Hematopoietic multipotent progenitor cell treated with erythropoietin and hydrocortisone succinate and interleukin-3 and kit ligand, for 17 days (in vitro differentiated cells): ENCODE measurements at places on chromosomes 11 and 22.

DNA sequence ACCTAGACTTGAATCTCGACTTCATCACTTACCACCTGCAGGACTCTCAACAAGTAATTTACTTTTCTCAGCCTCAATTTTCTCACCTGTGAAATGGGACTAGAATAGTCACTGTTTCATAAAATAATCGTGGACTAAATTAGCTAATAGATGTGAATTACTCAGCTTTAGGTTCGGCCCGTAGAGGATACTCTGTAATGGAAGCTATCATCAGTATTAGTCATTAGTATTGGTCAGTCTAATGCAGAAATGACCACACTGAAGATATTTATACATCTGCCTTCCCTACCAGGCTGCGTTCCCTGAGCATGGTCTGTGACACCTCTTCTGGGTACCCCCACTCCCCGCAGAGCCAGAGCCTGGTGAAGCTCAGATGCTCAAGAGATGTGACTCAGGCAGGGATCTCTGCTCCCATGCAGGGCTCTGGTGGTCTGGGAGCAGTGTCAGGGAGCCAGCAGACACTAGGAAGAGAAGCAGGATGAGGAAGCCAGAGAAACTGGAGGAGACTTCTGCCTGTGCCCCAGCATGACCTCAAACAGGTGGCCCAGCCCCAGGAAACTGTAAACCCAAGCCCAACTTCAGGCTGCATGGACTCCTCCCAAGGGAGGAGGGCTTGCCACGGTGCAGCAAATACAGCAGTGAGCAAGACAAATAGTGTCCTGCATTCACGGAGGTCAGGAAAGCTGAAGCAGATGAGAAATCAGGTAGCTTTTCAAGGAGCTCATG, 88.0 kb upstream of the E2F8 start:
- no peak for DNase-seq

GRCh38 chr11:73308961-73309919, 1.2 kb downstream of the ARHGEF17 start:
- no peak for DNase-seq

- no peak for DNase-seq
Measured at GRCh38 chr11:33171251-33171650, 10.0 kb upstream of the CSTF3 start.

DNA sequence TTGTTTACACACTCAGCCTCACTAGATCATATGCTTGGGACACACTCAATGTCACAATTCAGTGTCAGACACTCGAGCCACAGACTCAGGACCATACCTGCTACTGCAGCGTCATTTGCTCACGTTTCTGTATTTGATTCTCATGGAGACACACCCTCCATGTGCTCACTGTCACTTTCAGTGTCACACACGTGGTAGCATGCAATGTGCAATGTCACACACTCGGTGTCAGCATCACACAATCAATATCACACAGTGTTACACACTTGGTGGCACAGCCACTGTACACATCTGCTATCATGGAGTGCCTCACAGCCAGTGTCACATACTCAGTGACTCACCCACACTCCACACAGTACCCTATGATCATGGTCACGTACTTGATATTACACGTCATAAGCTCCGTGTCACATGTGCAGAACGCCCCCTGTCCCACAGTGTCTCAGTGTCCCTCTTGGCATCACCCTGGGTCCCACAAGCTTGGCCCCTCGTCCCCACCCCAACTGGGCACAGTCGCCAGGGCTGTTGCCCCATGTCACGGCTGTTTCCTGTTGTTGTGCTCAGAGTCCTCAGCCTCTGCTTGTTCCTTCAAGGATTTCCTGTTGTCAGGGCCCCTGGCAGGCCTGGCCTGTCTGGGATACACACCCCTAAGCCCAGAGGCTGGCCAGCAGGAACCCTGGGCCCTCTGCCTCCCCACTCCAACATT, 49.6 kb downstream of the PDE2A start:
- no peak for DNase-seq

DNA sequence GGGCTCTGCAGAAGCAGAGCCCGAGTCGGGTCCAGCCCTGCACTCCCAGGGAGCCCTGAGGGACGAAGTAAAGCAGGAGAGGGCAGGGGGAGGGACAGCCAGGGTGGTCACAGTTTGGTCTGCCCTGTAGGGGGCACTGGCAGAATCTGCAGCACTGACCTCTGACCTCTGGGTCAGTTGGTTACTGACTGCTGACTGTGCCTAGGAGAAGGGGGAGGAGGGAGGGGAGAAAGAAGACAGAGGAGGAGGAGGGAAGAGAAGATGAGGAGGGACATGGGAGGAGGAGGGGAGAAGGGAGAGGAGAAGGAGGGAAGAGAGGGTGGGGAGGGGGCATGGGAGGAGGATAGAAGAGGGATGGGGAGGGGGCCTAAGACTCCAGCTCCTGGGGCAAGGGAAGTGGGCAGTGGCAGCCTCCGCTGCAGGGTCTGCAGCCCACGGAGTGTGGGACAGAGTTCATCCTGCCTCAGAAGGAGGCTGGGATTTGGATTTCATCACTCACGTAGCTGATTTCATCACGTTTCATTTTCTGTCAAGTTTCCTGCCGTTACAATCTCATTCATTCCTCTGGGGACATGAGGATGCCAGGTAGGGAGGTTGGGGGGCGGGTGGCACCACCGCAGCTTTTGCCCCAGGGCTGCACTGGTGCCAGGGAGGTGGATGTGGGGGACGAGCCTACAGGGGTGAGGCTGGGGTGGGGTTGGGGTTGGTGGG, 55.2 kb downstream of the FLRT1 start:
- no peak for DNase-seq

GRCh38 chr22:49211176-49211575, 616.5 kb downstream of the BRD1 start:
- DNase-seq: no peak

- no peak for DNase-seq
Measured at GRCh38 chr22:23752750-23753149, 1.5 kb downstream of the VPREB3 start.

DNA sequence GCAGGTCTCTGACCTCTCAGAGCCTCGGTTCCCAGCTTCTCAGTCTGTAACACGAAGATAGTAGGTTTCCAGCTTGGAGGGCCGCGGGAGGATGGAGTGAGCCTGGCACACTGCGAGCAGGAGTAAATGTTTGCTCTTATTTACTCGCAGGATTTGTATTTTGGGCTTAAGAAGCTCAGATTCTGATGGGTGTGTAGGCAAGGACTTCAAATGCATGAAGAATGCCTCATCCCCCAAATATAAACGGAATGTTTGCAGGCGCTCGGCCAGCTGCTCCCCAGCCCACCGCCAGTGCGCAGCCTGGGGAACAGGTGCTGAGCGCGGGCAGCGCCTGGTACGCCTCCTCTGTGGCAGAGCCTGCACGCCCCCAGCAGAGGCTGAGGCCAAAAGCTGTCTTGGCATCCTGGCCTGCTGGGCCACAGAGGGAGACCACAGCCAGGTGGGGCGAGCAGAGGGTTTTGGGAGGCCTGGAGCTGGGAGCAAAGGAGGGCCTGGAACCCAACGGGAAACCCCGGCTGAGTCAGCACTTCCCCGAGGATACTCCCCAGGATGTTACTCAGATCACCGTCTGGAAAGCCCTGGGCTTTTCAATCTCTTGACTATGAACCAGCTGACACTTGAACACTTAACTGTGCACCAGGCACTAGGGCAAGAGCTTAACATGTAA, 9.4 kb downstream of the EHD1 start:
- no peak for DNase-seq

DNA sequence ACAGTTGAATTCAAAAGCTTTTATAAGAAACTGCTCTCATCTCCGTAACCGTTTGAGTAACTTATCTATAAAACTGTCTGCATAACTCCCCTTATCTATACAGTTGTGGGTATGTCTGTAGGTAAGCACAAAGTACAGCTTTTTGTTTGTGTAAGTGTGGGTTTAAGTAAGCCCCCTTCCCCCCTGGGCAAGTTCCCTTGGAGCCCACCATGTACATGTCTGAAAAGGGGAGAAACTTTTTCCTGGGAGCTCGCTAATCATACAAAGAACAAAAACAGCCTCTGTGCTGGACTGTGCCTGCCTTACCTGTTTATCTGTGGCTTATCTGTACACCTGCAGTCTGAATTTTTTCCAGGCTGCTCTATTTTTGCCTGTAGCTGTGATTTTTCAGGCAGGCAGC, 36.3 kb upstream of the TMEM45B start:
- no peak for DNase-seq

- DNase-seq: no peak
Measured at GRCh38 chr11:112558691-112559090, 298.0 kb upstream of the PLET1 start.

GRCh38 chr11:66721939-66722338, 7.1 kb downstream of the SPTBN2 start:
- DNase-seq: no peak

GRCh38 chr11:59184691-59185339, 12.9 kb downstream of the DTX4 start:
- no peak for DNase-seq

DNA sequence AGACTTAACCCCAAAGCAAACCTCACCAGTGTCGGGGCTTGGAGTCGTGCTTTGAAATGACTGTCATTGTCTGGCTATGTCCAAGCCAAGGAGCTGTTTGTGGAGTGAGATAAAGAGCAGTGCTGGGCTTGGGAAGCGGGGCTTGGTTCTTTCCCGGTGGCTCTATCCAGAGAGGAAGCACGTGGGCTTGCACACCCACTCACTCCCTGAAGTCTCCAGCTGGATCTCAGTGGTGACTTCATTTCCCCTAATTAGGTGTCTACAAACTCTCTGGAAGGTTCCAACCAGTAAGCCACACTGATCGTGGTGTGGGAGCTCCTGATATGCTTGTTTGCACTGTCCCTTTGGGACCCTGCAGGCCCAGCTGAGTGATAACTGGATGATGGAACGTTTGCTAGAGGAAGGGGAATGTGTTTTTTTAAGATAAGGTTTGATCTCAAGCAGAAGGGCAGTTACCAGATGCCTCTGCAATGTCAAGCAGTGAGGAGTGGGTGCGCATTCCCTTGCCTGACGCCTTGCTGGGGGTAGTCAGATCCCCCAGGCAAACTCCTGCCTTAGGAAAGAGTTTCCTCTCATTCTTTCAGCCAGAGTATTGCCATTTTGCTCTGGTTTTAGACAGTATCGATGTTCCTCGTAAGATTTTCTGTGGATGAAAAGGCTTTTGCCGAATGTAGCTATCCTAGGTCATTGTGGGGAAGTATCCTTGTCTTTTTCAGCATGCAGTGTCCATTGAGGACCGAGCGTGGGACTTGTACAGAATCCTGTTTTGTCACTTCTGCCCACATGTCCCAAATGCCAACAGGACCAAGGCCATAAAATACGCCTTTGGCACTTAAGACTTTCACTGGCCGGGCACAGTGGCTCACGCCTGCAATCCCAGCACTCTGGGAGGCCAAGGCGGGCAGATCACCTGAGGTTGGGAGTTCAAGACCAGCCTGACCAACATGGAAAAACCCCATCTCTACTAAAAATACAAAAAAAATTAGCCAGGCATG, 90.9 kb downstream of the MICAL2 start:
- DNase-seq: peak; percentile 79

DNA sequence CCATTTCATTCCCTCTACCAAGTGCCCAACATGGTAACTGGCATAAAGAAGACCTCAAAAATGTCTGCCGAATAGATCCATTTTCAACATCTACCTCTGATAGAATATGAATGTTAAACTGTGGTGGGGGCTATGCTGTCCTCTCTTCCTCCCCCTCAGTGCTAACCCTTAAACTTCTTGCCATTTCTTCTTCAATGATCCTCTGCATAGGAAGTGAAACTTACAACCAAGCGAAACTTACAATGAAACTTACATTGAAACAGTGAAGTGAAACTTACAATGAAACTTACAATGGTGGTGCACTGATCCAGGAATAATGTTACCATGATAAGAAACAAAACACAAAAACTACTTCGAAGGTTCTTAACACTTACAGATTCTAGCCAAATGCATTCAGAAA, 4.7 kb downstream of the RTCB start:
- no peak for DNase-seq

GRCh38 chr11:64131683-64132190, 34.2 kb downstream of the MACROD1 start:
- no peak for DNase-seq

DNA sequence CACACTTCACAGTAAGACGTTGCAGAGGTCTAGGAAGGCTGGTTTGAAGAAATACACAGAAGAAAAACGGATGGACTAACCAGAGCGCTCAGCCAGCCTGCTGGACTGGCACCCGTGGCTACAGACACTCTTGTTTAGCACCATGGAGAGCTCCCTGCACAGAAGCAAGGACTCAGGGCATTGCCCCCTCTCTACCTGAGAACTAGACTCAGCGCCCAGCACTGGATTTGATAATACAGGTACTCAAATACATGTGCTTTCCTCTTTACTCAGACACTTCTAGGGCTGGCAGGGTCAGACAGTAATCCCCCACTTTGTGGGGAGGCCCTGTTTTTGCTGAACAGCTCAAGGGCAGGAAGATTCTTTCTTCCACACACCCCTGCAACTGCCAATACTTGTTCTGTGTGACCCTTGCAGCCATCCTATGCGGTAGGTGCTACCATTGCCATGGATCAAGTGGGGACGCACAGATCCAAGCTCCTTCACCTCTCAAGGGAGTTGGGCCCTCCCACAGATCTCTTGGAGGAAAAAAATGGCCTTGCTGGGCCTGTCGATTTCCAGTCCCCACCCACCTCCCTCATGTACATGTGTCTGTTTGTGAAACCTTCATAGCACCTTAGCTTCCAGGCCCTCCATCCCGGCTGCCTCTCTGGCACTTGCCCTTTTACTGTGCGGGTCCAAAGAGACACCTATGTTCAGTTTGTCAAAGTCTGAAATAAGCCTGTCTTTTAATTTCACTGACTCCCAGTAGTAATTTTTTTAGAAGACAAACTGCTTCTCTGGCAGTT, 5.1 kb upstream of the P2RX6 start:
- no peak for DNase-seq

DNA sequence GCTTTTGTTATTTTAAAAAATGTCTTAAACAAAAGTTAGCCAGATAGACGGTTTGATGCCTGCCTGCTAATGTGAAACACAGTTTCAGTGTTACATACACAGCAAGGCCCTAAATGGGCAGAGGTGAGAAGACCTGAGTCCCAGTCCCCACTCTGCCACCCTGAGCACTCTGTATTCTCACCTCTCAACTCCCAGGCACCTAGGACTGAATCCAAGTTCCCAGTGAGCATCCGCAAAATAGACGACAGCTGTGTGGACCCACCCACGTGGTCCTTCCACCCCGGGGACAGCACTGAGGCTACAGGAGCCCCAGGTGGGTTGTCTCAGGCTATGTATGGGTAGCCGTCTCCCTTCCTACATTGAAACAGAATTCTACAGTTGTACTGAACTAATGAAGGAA, 111.5 kb downstream of the RPL27A start:
- DNase-seq: no peak

- DNase-seq: no peak
Measured at GRCh38 chr11:43578346-43579170, 102.0 kb upstream of the HSD17B12 start.

DNA sequence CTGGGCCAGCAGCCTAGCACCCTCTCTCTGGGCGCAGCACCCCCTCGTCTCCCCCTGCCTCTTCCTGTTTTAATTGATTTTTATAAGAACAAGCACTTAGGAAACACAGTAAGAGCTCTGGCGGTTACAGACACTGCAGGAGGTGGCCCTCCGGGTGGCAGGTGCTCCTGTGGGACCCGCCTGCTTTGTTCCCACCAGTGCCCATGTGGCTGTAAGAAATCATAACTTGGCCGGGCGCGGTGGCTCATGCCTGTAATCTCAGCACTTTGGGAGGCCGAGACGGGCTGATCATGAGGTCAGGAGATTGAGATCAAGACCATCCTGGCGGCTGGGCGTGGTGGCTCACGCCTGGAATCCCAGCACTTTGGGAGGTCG, 18.4 kb downstream of the TSPAN4 start:
- DNase-seq: no peak

- DNase-seq: no peak
Measured at GRCh38 chr11:116300232-116300631, 472.6 kb downstream of the BUD13 start.
